Astrocyte (in vitro differentiated cells and primary cell): ENCODE measurements at places on chromosomes 12 and 14.
A peak's percentile ranks its signal among the peaks of the same experiment; 100 is the strongest.

- DNase-seq: no peak
Measured at GRCh38 chr14:104855532-104856090, 9.5 kb upstream of the CEP170B start.

GRCh38 chr14:67998834-67999233, 179.3 kb downstream of the RAD51B start:
- no peak for DNase-seq

DNA sequence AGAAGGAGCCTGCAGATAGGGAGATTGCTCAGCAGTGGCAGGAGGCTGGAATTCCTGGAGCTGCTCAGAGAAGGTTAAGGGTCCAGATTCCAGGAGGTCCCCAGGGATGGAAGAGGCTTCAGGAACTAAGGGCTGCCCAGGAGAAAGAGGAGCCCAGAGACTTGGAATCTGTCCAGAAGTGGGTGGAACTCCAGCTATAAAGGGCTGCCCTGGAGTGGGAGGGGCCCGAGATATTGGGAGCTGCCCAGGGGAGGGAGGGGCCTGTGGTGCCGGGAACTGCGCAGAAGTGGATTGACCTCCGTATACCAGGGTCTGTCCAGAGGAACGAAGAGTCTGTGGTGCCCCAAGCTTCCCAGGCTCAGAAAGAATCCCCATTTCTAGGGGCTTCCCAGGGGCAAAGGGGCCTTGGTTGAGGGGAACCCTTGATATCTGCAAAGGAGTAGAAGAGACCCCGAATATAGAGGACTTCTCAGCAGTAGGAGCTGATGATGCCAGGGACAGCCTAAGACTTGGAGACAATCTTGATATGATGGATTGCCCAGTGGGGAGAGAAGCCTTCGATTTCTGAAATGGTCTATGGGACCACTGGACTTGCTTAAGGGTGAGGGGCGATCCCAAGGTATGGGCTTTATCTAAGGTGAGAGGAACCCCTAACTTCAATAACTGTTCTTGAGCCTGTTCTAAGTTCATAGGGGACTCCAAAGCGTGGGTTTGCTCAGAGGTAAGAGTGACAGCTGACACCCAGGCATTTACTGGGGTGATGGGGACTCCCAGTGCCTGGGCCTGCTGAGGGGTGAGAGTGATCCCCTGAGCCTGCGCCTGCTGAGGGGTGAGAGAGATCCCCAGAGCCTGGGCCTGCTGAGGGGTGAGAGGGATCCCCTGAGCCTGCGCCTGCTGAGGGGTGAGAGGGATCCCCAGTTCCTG, 45.0 kb downstream of the FAM186A start:
- no peak for DNase-seq

- DNase-seq: no peak
Measured at GRCh38 chr12:34107016-34107415, 84.7 kb downstream of the ALG10 start.

- DNase-seq: peak; percentile 51
Measured at GRCh38 chr14:31265701-31266398, 58.3 kb upstream of the HECTD1 start.

DNA sequence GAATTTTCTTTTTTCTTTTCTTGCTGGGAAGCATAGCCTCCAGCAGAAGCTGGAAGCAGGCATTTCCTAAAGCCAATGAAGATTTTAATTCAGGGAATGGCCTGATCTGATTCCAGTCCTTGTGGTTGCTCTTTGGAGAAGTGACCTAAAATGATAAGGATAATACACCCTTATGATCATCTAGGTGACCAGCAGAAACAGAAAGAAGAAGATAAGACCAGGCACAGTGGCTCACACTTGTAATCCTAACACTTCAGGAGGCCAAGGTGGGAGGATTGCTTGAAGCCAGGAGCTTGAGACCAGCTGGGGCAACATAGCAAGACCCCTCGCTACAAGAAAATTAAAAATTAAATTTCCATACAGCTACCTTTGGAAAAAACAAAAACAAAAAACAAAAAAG, 51.2 kb downstream of the EEA1 start:
- DNase-seq: no peak

- DNase-seq: no peak
Measured at GRCh38 chr12:11238275-11238674, 31.2 kb downstream of the PRB3 start.

DNA sequence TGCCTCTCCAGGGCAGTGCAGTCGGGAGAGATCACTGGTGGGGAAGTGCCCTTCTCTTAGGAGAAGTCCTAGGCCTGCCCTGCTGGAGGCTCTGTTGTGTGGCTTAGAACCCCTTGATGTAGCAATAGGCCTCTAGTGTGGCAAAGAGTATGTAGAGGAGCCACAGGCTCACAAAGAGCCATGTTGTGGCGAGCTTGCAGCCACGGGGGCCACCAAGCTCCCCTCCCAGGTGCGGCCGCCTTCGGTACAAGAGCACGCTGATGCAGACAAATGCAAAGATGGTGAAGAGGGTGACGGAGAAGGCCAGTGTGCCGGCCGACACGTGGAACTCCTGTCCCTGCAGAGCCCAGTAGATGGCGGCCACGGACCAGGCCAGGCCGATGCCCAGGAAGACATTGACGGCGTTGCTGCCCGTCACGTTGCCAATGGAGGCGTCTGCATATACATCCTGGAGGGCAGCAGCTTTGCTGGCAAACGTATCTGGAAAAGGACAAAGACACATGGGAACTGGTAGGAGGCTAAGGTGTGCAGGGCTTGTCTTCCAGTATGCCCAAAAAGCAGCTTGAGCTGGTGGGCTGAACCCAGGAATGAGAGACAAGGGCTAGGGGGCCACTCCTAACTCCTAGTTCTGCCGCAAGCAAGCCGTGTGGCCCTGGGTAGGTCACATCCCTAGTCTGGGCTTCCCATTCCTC, 142.8 kb downstream of the SLC8A3 start:
- DNase-seq: peak; percentile 2

- no peak for DNase-seq
Measured at GRCh38 chr14:37018571-37019240, 153.7 kb downstream of the SLC25A21 start.

- DNase-seq: peak; percentile 26
Measured at GRCh38 chr14:71698027-71698426, 234.2 kb upstream of the RGS6 start.

DNA sequence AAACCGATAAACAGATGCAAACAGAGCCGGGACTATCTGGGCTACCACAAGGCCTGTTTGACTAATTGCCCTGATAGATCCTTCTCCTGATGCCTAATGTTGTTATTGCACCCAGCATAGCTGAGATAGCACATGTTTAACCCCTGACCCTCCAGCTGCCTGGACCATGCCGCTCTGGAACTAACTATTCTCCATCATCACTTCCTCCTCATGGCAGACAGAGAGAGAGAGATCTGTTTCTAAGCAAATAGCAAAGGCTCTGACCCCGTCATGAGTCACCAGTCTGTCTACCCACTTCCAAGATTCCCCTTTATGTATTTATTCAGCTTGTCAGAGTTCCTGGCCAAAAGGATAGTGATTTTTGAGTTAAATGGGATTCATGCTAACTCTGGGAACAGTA, 58.2 kb upstream of the FLRT2 start:
- peak; percentile 98 for DNase-seq

GRCh38 chr12:62605981-62606380, 139.4 kb downstream of the MON2 start:
- DNase-seq: no peak

DNA sequence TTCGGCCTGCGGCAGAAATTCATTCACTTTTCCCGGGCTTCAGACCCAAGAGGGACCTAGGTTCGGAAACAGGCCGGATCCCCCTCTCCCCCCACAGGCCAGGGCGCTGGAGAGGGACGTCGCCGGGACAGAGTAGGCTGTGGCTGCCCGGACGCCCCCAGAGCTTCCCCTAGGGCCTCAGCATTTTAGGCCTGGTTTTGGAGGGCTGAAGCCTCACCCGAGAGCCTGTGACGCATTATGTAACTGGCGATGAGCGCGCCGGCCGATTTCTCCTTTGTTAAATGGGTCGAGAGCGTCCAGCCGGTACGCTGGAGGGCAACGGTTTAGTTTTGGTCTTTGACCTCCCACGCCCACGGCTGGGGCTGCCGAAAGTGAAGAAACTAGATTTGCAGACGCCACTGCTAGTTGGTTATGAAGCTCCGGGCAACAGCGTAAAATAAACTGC, 657 bp downstream of the PEBP1 start:
- peak; percentile 45 for DNase-seq

GRCh38 chr12:51320311-51320694, 3.7 kb downstream of the BIN2 start:
- DNase-seq: no peak

GRCh38 chr14:94374749-94375260, 13.6 kb downstream of the SERPINA1 start:
- DNase-seq: no peak
